Putamen (tissue), 1 donor: ENCODE measurements at places on chromosomes 2 and 18.

GRCh38 chr2:42086500-42086953 lies 38.7 kb downstream of the PKDCC start:
- DNase-seq, result peak; percentile 73

DNA sequence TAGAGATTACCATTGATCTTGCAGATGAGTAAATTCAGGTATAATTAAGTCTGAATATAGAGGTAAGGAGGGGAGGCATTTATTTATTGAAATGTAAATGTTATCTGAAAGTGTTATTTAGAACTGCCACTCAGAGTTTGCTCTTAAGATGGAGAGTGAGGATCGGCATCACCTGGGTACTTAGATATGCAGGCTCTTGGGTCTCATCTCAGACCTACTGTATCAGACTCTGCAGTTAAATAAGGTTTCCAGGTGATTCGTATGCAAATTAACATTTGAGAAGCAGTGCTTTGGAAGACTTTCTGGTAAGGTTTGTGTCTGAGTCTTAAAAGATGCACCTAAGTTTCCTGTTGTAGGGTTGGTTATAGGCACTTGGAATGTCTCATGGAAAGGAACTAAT lies 9.2 kb downstream of the HTR2B start:
- DNase-seq, result no peak

GRCh38 chr2:239607517-239608191 lies 206.8 kb upstream of the HDAC4 start:
- DNase-seq, result no peak

GRCh38 chr2:181275643-181276070 lies 181.5 kb upstream of the ITGA4 start:
- DNase-seq, result no peak

GRCh38 chr18:54712306-54712705 lies 116.0 kb upstream of the RAB27B start:
- no peak for DNase-seq

- no peak for DNase-seq
Observed at GRCh38 chr2:120859128-120859527, 123.5 kb downstream of the GLI2 start.

DNA sequence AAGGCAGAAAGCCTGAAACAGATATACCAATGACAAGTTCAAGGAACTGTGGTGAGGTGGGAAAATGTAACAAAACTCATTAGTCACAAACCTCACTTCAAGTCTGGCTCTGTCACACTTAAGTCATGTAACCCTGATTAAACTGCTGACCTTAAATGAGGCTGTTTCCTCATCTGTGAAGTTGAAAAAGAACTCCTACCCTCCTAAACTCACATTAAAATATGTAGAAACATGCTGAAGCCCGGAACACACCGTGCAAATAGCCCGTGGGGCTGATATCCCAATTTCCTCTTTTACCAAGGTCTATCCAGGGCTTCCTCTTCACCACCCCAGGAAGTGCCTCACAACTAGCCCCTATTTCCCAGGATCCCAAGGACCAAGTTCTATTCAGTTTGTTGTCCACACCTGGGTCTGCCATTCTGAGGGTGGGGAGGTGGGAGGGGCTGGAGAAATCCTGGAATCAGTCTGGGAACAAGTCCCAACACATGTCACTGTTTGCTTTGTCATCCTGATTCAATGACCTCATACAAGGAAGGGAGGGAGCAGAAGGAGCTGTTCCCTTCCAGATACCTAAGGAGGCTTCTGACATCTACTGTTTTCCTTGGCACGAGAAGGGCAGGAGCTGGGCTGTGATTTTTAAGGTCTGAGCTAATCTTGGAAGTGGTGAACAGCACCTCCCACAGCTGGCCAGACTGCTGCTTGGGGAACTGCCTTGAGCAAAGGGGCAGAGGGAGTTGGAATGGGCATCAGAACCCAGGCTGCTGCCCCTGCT lies 42.3 kb downstream of the SLC4A1AP start:
- DNase-seq, result no peak

DNA sequence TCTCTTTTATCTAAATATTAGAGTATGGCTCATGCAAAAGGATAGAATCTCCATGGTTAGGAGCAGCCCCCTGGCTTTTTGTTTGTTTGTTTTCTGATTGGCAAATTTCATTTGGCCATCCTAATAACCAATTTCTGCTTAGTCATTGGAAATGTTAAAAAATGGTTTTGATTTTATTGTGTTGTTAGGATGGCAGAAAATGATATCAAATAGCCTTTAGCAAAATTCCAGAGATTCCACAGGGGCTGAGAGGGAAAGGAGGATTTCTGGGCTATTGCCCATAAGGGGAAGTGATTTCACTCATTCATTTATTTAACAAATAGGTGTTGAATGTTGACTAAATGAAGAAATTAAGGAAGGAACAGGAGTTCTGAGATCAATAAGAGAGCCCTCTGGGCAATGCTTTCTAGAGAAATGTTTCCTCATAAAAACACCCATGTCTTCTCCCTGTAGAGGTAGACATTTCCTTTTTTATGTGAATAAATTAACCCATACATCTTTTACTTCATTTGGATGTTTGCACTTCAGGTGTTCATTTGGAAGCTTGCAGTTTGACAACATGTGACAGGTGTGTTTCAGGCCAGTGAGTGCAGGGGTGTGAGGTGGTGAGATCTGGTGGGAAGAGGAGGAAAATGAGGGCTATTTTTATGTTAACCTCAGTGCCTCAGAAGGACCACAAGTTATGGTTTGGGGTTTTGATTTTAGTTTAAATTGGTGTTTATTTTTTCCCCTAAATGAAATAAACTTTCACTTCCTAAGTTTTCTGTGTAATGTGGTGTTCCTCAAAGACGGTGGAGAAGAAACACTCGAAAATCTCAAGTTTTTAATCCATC lies 61.7 kb upstream of the EPC2 start:
- no peak for DNase-seq

DNA sequence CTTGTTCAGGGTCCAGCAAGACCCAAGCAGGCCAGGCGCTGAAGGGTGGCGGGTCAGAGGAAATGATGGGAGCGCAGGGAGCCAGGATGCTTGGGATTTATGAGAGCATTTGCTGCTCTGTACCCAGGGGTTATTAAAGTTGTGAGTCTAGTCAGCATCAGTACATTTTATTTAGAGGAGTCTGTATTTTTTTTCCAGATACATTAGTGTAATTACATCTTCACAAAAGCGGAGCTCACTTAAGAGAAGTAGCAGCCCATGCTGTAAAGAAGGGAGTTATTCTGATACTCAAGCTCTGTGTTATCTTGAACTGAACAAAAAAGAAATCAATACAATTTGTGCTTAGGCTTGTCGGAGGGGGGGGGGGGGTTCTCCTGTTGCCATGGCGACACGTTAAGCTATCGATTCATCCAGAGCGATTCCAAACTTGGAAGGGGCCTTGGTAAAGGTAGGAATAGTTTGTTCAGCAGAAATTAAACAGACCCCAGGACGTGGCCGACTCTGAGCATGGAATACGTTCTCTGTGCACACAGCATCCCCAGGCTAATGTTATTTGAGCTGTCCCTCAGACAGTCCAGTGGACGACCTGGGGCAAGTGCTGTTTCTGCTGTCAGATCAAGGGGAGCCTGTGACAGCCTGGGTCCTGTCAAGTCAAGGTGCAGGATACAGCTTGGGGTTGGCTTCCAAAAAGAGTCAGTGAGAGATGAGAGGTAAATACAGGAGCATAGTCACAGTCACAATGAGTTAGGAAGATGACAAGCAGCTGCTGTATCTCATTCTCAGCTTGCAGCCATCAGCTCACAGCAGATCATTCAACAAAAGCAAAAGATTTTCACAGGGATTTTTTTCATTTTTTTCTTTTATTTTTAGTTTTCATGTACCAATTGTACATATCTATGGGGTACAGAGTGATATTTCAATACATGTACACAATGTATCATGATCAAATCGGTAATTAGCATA lies 387.6 kb downstream of the DCDC2C start:
- no peak for DNase-seq

DNA sequence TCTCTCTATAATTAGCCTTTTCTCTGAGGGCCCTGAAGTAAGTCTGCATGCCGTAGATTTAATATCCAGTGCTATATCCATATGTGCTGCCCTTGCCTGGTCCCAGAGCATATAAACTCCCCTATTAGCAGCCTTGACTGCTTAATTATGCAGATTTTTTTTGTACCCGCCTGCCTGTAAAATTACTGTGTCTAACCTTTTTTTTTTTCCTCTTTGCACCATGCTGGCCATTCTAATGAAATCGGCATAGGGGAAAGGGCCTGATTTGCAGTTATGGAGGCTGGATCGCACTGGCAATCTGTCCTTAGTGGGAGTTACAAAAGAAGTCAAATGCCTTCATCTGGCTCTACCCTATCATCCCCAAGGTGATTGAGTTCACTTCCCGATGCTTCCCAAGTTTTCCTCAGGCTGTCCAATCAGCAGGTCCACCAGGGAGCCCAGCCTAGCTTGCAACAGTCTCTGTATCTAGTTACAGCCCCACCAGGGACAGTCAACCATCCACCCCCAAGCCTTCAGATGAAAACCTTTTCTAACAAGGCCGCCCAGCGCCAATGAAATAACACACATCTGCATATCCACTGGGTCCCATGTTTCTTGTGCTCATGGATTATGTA lies 239.0 kb downstream of the ZNF521 start:
- no peak for DNase-seq

DNA sequence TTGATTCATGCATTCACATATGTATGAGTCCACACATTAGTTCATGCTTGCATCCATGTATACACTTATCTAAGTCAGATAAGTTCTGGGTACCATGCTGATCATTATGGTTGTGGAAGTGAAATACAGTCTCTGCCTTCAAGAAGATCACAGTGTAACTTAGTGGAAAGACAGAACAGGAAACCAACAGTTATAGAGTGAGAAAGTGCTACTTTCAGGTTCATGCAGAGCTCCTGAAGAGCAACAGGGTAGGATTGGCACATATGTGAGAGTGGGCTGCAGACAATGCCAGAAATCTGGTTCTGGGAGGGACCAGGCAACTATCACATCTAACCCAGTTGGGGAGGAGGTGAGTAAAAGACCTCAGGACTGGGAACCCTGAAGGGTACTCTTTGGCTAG lies 35.4 kb upstream of the PGAP1 start:
- DNase-seq, result no peak

DNA sequence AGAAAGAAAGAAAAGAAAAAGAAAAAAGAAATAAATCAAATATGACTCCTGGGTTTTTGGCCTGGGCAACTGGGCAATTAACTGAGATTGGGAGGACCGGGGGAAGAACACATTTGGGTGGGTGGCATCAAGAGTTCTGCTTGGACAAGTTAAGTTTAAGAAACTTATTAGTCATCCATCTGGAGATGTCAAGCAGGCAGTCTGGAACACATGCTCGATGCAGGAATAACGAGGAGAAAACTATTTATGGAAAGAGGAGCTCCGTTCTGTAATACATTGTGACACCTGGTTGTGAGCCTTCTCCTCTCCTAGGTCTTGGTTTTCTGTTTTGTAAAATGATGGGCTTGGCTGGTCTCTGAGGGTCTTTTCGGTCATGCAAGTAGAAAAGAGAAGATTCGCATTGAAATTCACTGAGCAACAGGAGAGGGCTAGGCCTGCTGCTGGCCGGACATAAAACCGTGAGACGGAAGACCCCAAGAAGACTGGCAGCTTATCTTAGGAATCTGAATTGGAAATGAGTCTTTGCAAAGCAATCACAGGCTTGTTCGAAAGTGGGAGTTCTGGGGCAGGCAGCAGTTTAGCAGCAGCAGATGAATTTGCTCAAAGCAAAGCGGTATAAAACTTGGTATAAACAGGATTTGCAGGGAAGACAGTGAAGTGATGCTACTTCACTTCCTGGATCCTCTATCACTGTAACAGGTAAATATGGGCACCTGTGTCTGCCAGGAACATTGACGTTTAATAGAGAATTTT lies 51.4 kb downstream of the E2F6 start:
- peak; percentile 73 for DNase-seq

DNA sequence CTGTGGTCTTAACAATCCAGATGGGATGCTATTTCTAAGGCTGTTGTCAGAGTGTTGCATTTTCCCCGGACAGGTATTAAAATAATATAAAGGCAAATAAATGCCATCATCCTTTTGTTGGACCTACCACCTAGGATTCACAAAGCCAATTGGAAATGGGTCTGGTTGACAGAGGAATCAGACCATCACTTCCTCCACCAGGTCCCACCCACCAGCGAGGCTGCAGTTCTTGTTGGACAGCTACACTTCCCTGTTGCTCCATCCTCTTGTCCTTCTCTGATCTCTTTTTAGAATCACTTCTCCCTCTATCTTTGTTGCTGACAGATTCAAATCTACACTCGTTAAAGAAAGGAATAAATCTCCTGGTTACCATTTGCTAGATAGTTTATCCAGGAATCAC lies 1.1 kb downstream of the TMEM169 start:
- peak; percentile 16 for DNase-seq

DNA sequence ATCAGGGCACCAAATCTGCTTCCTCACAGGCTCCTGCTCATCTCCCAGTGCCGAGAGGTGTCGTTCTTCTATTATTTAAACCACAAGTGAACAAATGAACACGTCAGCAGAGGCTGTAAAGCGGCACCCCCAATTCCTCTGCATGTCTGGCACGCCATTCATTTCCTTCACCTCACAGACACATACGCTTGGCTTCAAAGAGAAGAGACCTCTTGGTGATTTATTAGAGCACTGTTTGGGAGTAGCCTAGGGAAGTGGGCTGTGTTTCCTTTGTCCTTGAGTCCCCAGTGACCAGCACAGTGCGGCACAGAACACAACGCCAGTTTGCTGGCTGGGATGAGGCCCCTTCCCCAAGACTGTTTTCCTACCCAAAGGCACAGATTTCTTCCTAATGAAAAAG lies 184.3 kb upstream of the REV1 start:
- DNase-seq, result no peak

- peak; percentile 34 for DNase-seq
Observed at GRCh38 chr18:58754544-58755068, 83.3 kb downstream of the MALT1 start.

GRCh38 chr18:51754566-51754965 lies 557.1 kb upstream of the MEX3C start:
- DNase-seq, result no peak

GRCh38 chr18:5370332-5370731 lies 74.8 kb upstream of the ZBTB14 start:
- no peak for DNase-seq

- DNase-seq, result peak; percentile 29
Observed at GRCh38 chr2:134411279-134411827, 157.5 kb downstream of the MGAT5 start.

GRCh38 chr2:54030806-54031205 lies 60.0 kb upstream of the PSME4 start:
- no peak for DNase-seq

DNA sequence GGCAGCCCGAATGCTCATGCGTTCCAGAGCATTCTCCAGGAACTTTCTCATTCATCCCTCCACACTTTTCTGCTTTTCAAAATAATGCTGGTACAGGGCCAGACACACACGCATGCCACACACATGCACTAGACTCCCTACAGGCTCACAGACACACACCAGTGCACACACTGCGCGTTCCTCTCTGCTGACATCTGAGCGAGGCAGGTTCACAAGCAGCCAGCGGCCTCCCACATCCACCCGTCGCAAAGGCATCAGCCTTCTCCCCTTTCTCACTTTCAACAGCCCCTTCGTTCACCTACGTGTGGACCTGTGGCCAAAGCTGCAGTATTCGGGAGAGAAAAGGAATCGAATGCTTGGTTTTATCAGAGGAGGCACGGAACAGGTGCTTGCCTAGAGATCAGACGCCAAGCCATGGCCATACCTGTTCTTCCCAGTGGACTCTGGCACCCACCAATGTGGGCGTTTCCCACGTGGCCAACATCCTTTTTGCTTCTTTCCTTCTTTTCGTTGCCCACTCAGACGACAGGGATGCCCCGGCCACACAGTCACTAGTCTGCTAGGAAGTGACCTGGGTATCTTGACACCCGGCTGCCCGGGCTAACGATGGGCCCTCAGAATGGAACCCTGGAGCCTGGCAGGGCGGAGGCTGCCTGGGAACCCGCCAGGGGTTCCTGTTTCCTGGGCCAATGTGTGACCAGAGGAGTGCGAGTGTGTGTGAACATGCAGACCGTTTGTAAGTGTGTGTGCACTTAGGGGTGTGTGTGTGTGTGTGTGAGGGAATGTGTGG lies 85.8 kb upstream of the ID2 start:
- no peak for DNase-seq
